Aorta (tissue), 5 donors: ENCODE measurements at places on chromosomes 2 and 18. TPM values are rescaled to one million over a fixed set of nuclear protein-coding genes. Genes with fewer than 3 reads are reported as not detected.

DNA sequence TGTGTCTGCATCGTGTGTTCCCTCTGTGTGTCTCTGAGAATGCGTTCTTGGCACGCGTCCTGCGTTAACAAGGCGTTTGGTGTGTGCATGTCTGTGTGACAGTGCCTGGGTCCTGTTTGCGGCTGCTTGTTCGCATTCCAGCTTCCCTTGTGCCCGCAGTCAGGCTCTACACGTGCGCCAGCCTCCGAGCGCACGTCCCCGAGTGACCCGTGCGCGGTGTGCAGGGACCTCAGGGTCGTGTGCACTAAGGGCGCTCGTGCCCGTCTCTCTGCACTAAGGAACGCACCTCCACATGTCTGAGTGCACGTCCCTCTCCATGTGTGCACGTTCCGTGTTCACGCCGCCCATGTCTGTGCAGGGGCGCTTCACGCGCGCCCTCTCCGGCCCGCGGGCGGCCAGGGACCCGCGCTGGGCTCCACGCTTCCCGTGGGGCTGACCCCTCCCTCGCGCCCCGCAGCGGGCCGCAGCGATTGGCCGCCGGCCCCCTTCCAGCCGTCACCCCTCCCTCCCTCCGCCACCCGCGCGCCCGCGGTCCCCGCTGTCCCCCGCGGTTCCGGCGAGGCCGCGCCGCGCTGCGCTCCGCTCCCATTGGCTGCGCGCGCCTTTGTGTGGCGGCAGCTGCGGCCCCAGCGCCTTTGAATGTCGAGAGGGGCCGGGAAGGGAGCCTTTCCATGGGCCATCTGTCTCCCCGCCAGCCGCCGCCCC lies 229.4 kb downstream of the HAUS1 start:
- no peaks in the 10 kb centered on the region for H3K36me3 ChIP-seq
- peaks cover 4% of the 10 kb centered on the region for H3K27me3 ChIP-seq
- peak; percentile 79 for DNase-seq
- H3K4me3 ChIP-seq = peak overlapping the region; percentile 92
- no peak overlapping the region for H3K27ac ChIP-seq

DNA sequence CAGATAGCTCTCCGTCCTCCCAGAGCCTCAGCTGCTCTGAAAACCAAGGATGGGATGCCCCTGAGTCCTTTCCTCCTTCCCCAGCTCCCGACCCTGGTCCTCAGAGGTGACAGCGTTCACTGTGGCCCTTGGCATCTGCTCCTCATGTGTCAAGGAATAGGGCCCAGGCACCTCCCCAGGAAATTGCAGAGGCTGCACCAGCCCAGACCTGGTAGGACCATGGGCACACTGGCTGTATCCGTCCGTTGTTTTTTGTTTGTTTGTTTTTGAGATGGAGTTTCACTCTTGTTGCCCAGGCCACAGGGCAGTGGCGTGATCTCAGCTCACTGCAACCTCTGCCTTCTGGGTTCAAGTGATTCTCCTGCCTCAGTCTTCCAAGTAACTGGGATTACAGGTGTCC lies 37.5 kb upstream of the SLC66A3 start:
- no peaks in the 10 kb centered on the region for H3K36me3 ChIP-seq
- no peak overlapping the region for H3K27ac ChIP-seq
- no peaks in the 10 kb centered on the region for H3K27me3 ChIP-seq
- no peak for DNase-seq
- no peak overlapping the region for H3K4me3 ChIP-seq

Gene NETO1
- total RNA-seq = not detected

Gene TEKT4
- not detected for total RNA-seq

Gene SP140L
- 21.8 TPM for total RNA-seq
